ENCODE measurements at places on chromosomes 2 and 18.

DNA sequence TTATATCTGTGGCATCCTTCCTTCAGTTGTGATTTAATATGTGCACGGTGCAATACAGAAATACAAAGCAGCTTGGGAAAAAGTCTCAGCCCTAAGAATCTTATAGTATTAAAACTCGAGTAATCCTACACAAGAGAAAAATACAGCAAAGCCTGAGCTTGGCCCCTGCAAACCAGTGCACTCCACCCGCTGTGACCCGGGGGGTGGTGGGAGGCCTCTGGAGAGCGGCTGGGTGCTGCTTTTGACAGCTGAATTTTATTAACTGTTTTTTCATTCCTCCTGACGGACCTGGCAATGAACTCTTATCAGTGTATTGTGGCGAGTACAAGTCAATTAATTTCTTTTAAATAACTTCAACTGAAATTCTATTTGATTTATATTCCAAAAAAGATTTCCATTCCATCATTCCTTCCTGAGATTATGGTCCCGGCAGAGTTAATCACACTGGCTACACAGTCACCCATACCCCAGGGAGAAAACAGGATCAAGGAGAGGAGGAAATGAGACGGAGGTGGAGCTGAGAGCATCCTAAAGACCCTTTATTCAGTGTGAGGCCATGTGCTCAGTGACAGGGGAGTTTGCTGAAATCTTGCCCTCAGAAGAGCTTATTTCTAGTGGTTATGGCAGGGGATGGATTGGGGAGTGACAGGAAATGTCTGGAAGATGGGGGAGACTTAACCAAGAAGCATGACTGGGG is 124.8 kb downstream of the KLHL29 start:
- no peak for DNase-seq

DNA sequence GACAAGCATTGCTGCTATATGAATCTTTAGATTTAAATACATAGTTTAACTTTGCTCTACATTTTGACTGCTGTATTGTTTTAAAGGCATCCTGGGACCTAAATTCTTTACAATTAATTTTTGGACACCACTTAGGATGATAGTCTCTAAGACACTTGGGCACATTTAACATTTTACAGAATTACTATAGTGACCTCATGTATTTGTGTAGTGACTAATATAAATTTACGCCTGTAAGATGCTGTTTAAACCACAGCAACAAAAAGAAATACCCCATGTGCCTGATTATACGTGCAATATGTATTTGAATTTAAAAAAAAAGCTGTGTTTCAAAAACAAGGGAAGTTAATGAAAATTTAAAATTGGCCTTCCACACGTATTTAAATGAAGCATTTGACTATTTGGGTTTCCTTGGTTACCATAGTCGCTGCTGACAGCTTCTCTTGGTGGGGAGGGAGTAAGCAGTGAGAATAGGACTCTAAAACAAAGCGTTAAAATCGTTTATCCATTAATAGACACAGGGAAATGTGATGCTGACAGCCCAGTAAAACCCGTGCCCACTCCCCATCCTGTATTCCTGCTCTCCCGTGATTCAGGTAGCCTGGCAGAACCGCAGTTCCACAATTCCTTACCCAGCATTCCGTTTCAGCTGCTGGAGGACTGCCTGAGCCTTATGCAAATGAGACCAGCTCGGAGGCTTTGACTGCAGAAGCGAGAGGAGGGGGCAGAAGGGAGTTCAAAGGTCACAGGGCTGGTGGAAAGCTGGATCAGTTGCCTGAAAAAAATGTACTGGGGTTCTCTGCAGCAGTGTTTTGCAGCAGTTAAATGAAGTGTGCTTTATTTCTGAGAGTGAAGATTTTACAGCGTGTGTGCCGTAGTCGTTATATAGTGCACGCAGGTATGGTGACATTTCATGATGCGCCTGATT is 104.3 kb downstream of the CSRNP3 start:
- DNase-seq = peak; percentile 40

GRCh38 chr2:144382849-144383248 is 137.1 kb downstream of the ZEB2 start:
- no peak for DNase-seq

DNA sequence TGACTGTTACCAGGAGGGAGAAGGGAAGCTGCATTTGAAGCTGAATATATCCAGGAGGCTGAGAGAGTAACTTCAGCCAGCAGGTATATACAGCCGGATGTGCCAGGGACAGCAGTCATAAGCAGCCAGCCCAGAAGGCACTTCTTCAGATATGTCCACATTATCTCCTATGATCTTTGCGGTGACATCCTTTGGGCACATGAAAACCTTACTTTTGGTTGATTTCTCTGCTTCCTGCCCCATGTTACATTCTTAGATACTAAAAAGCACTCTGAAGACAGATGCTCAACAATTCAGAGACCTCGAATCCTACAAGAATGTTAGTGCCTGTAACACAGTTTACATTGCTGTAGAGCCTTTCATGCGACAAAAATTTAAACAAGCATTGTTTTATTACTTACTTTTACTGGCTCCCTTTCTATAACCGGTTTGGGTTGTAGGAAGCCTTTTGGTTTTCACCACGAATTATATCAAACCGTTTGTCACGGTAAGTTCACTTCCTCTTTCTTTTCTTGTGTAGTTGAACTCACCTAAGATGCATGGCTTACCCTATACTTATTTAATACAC is 50.3 kb upstream of the TLK1 start:
- DNase-seq = no peak

GRCh38 chr2:172944022-172944793 is 131.4 kb upstream of the MAP3K20 start:
- DNase-seq = no peak

DNA sequence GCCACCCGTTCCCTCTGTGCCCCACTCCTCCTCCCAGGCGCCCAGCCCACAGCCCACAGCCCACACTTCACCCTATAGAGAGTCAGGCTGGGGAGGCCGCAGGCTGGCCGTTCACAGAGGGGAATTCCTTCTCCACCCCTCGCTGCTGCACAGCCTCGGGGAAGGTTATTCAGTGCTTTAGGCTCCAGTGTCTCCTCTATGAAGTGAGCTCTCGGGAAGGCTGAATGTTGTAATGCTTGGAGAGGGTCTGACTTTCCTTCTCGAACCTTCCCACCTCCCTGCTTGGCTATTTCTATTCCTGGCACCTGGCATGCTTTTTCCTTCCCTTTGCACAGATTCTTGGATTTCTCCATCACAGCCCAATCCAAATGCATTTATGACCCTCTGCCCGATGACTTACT is 62.5 kb upstream of the SMAD7 start:
- DNase-seq = no peak
